GM12892 (cell line): ENCODE measurements at places on chromosomes 16 and 17.

DNA sequence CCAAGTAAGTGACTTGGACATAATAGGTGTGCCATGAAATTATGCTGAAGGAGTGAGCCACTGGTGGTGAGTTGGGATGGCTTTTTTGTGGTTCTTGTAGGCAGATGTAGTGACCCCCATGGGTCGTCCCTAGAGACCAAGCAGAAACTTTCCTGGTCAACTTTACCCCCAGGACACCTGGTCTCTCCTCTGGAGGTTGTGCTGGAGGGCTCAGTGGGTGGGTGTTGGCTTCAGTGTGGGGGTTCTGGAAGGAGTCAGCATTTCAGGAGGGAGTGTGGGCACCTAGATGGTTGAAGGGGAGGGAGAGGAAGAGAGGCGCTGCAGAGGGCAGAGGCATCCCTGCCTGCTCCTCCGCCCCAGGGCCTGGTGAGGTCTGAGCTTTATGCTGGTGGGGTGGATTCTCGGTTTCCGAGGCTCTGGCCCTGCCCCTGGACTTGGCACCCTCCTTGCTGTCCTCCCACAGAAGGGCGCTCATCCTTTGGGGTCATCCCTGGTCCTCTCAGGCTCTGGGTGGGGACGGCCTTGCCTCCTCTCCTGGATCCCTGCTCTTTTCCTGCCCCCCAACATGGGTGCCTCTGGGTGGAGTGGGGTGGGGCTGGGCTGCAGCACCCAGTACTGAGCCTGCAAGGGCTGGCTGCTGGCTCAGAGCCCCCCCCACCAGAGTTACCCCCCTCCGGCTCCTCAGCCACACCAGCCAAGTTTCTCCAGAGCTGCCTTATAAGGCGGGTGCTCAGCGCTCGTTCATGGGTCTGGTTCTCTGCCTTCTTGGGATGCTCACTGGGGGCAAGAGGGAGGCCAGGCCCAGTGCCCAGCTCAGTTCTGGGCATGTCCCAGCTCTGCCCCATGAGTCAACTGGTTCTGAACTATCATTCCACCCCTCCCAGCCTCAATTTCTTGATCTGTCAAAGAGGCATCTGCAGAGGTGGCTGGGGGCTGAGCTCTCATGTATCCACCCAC, 266.8 kb downstream of the SEC14L1 start:
- no peak for DNase-seq

GRCh38 chr17:65041518-65041917, 15.0 kb downstream of the GNA13 start:
- no peak for DNase-seq

GRCh38 chr16:86653285-86654006, 75.1 kb downstream of the FOXL1 start:
- DNase-seq = no peak

DNA sequence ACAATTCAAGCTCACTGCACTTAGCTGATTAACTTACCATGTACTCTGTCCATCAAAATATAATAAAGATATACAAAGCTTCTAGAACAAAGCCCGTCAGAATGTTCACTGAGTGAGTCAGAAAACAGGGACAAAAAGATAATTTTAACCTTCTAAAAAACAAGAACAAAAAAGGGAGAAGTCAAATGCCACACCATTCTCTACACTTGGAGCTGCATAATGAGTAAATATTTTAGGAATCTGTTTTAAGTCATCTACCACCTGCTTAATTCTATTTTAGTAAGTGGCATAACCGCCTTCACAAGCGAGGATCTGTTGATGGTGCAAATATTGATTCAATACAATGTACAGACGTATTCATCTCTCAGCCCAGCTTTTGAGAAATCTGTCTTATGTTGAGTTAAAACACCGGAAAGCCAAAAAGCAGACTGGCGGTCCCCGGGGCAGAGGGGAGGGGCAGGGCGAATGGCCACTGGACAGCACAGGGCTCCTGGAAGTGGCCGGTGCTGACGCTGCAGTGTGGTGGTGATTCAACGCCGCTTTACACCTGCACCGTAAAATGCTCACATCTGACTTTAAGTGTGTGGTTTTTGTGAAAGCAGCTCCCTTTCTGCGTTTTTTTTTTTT, 20.1 kb downstream of the RAB40B start:
- no peak for DNase-seq
